ENCODE measurements at places on chromosomes 13 and 19.

GRCh38 chr13:61253105-61253877, 162.4 kb downstream of the PCDH20 start:
- DNase-seq, result no peak

DNA sequence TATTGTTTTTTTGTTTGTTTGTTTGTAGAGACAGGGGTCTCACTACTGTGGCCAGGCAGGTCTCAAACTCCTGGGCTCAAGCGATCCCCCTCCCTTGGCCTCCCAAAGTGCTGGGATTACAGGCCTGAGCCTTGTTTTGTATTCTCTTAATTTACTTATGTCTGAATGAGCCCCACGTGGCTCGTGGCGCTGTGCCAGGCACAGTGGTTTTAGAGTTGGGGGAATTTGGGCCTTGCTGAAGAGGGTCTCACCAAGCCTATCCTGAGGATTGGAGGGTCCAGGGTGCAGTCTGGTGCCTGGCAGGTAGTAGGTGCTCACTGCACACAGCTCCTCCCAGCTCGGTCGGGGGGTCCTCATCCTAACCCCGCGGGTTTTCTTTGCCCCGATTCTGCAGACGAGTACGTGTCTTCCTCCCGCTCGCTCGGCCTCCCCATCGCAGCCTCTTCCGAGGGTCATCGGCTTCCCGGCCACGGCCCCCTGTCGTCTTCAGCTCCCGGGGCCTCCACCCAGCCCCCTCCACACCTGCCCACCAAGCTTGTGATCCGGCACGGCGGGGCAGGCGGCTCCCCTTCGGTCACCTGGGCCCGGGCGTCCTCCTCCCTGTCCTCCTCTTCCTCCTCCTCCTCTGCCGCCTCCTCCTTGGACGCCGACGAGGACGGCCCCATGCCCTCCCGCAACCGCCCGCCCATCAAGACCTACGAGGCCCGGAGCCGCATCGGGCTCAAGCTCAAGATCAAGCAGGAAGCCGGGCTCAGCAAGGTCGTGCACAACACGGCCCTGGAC, 12.1 kb upstream of the EHD2 start:
- DNase-seq, result no peak

- no peak for DNase-seq
These were observed 13.5 kb upstream of the TLE5 start for GRCh38 chr19:3075605-3076431.

DNA sequence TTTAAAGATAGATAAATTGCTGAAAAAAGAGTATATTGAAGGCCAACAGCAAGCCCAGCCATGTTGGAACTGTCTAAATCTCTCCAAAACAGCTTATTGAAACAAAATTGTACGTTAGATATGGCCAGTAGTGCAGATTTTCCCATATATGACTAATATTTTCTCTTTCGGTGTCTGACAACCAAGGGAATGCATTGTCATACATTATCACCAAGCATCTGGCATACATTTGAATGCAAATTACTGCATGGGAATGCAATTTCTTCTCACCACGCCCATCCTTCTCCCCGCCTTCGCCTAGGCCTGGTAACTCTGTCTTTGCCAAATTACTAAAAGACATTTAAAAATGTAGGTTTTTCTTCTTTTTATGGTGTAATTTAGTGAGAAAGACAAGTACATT, 32.5 kb upstream of the IRS2 start:
- no peak for DNase-seq

GRCh38 chr13:44470638-44471562, 97.3 kb downstream of the SERP2 start:
- peak; percentile 42 for DNase-seq

DNA sequence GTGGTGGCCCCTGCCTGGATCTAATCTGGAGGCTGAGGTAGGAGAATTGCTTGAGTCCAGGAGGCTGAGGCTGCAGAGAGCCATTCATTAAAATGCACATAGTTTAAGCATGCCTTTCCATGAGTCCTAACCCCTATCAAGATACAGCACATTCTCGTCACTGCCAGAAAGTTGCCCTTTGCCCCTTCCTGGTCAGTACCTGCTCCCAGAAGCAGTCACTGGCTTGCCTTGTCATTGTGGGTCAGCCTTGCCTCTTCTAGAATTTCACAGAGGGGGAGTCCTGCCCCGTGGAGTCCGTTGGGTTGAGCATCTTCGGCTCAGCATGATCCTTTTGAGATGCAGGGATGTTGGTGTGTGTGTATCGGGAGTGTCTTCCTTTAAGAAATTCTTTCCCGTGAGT, 10.8 kb downstream of the BICRA start:
- DNase-seq, result no peak

- DNase-seq, result no peak
These were observed 16.0 kb upstream of the ZNF554 start for GRCh38 chr19:2803486-2804155.

- no peak for DNase-seq
These were observed 1.7 kb downstream of the B3GLCT start for GRCh38 chr13:31201341-31202031.

DNA sequence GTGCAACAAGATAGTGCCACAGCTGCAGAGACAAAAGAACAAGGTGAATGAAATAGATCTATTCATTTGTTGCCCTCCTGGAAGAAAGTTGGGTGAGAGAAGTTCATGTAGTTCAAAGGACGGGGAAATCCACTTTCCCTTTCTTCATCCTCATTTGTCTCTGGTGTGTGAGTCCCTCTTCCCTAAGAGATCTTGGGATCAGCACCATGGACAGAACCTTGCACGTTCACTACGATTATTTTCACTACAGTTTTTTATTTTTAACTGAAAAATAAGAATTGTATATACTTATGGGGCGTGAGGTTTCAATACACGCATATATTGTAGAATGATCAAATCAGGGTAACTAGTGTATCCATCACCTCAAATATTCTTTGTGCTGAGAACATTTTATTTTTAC, 29.2 kb downstream of the NLRP5 start:
- DNase-seq, result no peak

GRCh38 chr19:40604647-40605215, 3.6 kb downstream of the LTBP4 start:
- no peak for DNase-seq

GRCh38 chr19:3710265-3710812, 2.2 kb downstream of the TJP3 start:
- no peak for DNase-seq

DNA sequence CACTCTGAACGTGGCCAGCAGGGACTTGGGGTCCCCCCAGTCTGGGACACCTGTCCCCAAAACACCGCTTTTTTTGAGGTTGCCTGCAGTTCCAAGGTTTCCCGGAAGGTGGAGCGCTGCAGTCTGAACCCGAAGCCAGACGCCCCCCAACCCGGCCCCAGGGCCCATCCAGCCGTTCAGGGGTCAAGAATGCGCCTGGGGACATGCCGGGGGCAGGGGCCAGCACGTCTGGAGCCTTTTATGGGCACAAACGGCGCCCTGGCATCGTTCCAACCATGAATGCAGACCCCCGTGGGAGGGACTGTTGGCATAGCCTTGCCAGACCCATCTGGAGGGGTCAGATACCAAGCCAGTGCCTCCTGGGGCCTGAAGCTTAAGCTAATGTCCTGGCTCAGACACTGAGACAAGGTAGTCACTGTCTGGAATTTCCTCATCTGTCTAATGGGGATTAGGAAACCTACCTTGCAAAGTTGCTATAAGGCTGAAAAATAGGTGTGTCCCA, 6.9 kb downstream of the S1PR5 start:
- no peak for DNase-seq

GRCh38 chr13:112244495-112245177, 131.5 kb upstream of the SPACA7 start:
- no peak for DNase-seq

Data from SK-N-DZ (cell line).